Panc1 (cell line): ENCODE measurements at places on chromosomes 3 and 15.
A peak's percentile ranks its signal among the peaks of the same experiment; 100 is the strongest.

GRCh38 chr15:28961391-28961790 lies 75.6 kb downstream of the APBA2 start:
- H3K27ac ChIP-seq, result no peak overlapping the region
- no peaks in the 10 kb centered on the region for H3K36me3 ChIP-seq
- no peak for DNase-seq
- H3K4me1 ChIP-seq, result no peaks in the 10 kb centered on the region
- no peak overlapping the region for H3K4me3 ChIP-seq
- peaks cover 2% of the 10 kb centered on the region; the same call in 1 of the 2 replicates for H3K27me3 ChIP-seq

GRCh38 chr3:72120806-72121778 lies 336.1 kb upstream of the PROK2 start:
- no peak for DNase-seq
- H3K36me3 ChIP-seq, result no peaks in the 10 kb centered on the region
- H3K4me1 ChIP-seq, result no peaks in the 10 kb centered on the region
- no peaks in the 10 kb centered on the region; the same call in 1 of the 2 replicates for H3K27me3 ChIP-seq
- H3K27ac ChIP-seq, result no peak overlapping the region

GRCh38 chr3:97181704-97182103 lies 367.3 kb downstream of the EPHA6 start:
- no peaks in the 10 kb centered on the region for H3K4me1 ChIP-seq
- H3K27ac ChIP-seq, result no peak overlapping the region
- H3K4me3 ChIP-seq, result no peak overlapping the region
- no peaks in the 10 kb centered on the region for H3K36me3 ChIP-seq

DNA sequence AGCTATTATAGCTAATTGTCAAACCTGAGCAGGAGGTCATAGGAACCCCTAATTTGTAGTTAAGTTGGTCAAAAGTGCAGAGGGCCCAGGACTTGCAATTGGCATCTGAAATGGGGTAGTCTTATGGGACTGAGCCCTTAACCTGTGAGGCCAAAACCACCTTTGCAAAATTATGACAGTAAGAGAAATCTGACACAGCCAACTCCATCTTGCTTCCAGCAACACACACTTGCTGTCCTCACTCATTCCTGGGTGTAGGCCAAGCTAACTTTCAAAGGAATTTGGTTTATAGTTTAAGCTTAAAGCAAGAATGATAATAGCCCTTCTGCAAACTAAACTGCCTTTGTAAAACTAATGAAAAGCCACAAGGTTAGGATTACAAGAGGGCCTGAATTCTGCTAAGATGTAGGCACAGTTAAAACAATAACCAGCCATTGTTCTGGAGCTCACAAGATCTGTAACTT lies 57.6 kb upstream of the FRMD4B start:
- no peaks in the 10 kb centered on the region for H3K27me3 ChIP-seq
- no peak for DNase-seq
- no peak overlapping the region for H3K27ac ChIP-seq
- H3K36me3 ChIP-seq, result no peaks in the 10 kb centered on the region
- H3K4me1 ChIP-seq, result no peaks in the 10 kb centered on the region
- no peak overlapping the region for H3K4me3 ChIP-seq

GRCh38 chr3:64295594-64295993 lies 70.3 kb upstream of the PRICKLE2 start:
- no peaks in the 10 kb centered on the region for H3K27me3 ChIP-seq
- H3K36me3 ChIP-seq, result no peaks in the 10 kb centered on the region
- no peak overlapping the region for H3K27ac ChIP-seq
- DNase-seq, result no peak
- H3K4me3 ChIP-seq, result no peak overlapping the region

DNA sequence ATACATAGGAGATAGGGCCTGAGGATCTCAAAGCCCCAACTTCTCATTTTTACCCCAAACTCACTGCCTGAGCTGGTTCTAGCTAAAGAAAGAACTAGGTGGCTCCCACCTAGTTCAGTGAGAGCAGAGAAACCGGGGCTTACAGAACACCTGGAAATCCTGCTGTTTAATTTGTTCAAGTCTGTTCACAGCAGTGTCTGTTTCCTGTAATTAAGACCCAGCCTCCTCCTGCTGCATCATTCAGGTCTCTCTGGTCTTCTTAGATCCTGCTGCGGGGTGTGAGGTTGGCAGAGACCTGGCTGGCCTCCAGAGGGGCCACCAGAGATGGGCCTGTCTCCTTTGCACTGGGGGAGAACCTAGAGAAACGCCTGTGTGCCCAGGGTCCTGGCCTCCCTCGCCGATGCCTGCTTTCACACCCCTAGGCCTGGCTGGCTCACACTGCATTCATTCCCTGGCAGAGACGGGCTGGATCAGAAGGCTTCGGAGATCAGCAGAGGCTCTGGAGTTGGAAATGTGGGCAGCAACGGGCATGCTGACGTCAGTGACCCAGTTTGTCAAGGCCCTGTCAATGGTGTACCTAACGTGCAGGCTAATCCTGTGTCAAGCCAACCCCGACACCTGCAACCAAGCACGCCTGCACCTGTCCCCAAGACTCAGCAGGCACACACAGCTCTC lies 4.9 kb upstream of the CHRNA3 start:
- peaks cover 4% of the 10 kb centered on the region for H3K27me3 ChIP-seq
- no peak for DNase-seq
- H3K36me3 ChIP-seq, result no peaks in the 10 kb centered on the region
- H3K4me3 ChIP-seq, result no peak overlapping the region

GRCh38 chr15:36415643-36416042 lies 163.8 kb upstream of the CDIN1 start:
- H3K27me3 ChIP-seq, result no peaks in the 10 kb centered on the region
- no peak for DNase-seq
- no peaks in the 10 kb centered on the region for H3K4me1 ChIP-seq
- H3K4me3 ChIP-seq, result no peak overlapping the region

- no peak for DNase-seq
- H3K4me1 ChIP-seq, result no peaks in the 10 kb centered on the region
- H3K27me3 ChIP-seq, result no peaks in the 10 kb centered on the region
Measured at GRCh38 chr3:45002720-45003119, 23.4 kb upstream of the CLEC3B start.

GRCh38 chr15:40032125-40032839 lies 6.7 kb downstream of the SRP14 start:
- DNase-seq, result no peak
- no peak overlapping the region for H3K27ac ChIP-seq
- H3K27me3 ChIP-seq, result no peaks in the 10 kb centered on the region
- no peak overlapping the region for H3K4me3 ChIP-seq

DNA sequence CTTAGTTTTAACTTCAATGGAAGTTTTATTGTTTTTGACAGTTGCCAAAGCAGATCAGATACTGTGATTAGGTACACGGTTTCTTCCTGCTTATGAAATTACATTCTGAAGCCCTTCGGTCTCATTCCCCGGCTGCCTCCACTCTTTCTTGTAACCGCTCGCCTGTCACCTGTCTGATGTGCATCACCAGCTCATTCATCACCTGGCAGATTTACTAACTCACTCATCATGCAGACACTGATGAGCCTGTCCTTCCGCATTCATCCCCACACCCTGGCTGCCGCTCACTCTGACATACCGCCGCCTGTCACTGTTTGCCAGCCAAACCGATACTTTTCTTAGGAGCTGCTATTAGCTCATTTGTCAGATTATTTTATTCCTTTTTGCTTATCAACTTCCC lies 82.8 kb upstream of the NSMCE3 start:
- H3K36me3 ChIP-seq, result no peaks in the 10 kb centered on the region
- no peaks in the 10 kb centered on the region for H3K27me3 ChIP-seq
- no peak for DNase-seq
- H3K4me1 ChIP-seq, result no peaks in the 10 kb centered on the region
- H3K27ac ChIP-seq, result no peak overlapping the region
- H3K4me3 ChIP-seq, result no peak overlapping the region

DNA sequence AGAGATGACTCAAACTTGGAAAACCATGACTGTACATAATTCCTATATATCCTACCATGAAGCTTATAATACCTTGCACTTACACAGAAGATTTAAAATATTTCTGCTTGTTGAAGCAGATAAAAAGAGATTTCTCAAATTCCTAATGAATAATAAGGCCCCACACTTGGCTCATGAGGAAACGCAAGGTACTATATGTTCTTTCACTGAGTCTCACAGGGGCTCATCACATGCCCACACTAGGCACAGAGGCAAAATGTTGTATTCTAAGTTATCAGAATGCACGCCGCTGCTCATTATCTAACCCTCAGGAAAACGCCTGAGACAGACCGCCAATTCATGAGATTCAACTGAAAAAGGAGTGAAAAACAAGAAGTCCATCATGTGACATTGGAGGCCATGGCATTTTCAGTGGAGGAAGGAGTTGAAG lies 5.6 kb downstream of the MYO1E start:
- no peak for DNase-seq
- H3K4me1 ChIP-seq, result peaks cover 32% of the 10 kb centered on the region
- H3K4me3 ChIP-seq, result no peak overlapping the region
- H3K27ac ChIP-seq, result 0 out of 2 replicates have a peak overlapping the region, but pooled peaks have one; percentile 18

DNA sequence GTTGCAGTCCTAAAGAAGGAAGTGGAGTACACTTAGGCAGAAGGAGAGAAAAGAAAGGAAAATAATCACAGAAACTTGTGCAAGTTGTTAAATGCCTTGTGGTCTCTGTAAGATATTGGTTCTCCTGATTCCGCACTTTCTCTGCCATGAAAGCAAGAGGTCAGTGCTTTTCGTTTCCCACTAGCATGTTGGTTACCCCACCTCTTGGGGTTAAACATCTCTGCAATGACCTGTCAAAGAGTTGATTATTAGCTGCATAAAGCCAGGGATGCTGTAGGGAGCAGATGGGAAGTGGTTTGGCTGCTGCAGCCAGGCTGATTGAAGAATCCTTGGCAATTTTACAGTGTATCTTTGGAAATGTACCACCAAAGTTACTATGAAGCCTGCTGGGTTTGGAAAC lies 33.3 kb downstream of the ZNF609 start:
- no peaks in the 10 kb centered on the region for H3K36me3 ChIP-seq
- no peak for DNase-seq
- H3K4me3 ChIP-seq, result no peak overlapping the region
- H3K27ac ChIP-seq, result no peak overlapping the region

GRCh38 chr3:42850263-42850662 lies 25.4 kb downstream of the CYP8B1 start:
- no peaks in the 10 kb centered on the region for H3K36me3 ChIP-seq
- no peaks in the 10 kb centered on the region for H3K4me1 ChIP-seq
- no peak overlapping the region for H3K4me3 ChIP-seq
- no peak for DNase-seq
- no peaks in the 10 kb centered on the region; the same call in 1 of the 2 replicates for H3K27me3 ChIP-seq

- no peaks in the 10 kb centered on the region for H3K27me3 ChIP-seq
- H3K4me1 ChIP-seq, result no peaks in the 10 kb centered on the region; the same call in 1 of the 2 replicates
- H3K36me3 ChIP-seq, result no peaks in the 10 kb centered on the region
- no peak for DNase-seq
Measured at GRCh38 chr3:126954141-126954842, 28.6 kb upstream of the PLXNA1 start.

DNA sequence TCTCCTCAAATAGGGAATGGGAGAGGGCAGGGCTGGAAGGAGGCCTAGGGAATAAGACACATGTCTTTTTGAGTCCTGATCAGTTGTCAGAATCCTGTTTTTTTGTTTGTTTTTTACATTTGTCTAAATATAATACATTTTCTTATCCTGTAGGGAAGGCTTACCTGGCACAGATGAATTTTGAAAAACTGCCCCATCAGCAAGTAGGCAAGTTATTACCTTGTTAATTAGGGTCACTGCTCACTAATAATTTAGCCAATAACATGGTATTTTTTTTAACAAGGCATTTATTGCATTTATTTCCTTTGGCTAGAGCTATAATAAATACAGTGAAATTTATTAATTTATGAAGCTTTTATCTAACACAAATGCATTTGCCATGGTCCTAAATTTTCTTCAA lies 423.2 kb upstream of the ONECUT1 start:
- DNase-seq, result no peak
- no peaks in the 10 kb centered on the region for H3K27me3 ChIP-seq
- H3K27ac ChIP-seq, result no peak overlapping the region
- H3K4me1 ChIP-seq, result no peaks in the 10 kb centered on the region
- H3K36me3 ChIP-seq, result no peaks in the 10 kb centered on the region

DNA sequence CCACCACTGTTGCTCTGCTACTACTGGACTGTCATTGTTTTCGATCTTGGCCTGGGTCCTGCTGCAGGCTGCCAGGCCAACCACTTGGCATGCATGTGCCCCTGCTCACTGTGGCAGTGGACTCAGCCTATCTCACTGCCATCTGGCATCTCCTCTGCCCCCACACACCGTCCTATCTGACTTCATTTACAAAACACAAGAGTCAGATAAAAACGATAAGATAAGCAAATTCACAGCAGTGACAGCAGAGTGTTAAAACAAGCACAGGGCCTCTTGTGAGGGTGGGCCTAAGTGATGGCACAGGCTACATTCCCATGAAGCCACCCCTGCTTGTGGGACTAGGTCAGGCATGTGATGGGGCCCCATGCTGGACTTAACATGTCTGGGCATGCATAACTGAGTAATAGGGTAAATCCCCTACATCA lies 68.1 kb downstream of the CRYGS start:
- H3K4me1 ChIP-seq, result no peaks in the 10 kb centered on the region
- no peak overlapping the region for H3K4me3 ChIP-seq
- no peak overlapping the region for H3K27ac ChIP-seq
- no peaks in the 10 kb centered on the region for H3K36me3 ChIP-seq
- no peak for DNase-seq

DNA sequence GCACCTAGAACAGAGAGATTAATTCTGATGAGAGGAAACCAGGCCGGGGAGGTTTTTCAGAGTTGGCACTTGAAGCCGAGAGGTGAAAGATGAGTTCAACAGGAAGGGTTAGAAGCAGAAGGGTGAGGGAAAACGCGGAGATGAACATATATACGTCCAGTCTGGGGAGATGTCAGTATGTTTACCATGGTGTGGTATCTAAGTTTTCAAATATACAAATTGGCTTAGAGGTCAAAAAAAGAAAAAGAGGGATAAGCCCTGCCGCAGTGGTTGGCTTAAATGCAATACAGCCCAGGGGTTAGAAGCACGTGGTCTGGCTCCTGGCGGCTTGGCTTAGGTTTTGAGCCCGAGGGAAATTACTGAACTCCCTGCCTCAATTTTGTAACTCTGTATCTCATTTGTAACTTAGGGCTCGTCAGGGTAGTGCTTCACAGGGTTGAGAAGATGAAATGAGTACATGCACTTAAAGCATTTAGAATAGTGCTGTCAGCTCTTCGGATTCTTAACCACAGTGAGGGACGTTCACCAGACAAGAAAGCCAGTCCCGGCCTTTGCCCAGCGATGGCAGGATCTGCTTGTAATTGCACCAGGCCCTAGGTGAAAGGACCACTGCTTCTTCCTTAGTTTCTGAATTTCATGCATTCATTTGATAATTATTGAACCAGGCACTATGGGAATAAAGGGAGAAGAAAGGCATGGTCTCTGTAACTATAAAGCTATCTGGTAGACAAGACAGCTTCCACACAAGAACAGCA lies 6.4 kb downstream of the HES1 start:
- peak overlapping the region; percentile 25 for H3K4me3 ChIP-seq
- no peaks in the 10 kb centered on the region for H3K27me3 ChIP-seq
- no peak for DNase-seq
- H3K36me3 ChIP-seq, result peaks cover 2% of the 10 kb centered on the region; the same call in 1 of the 2 replicates

GRCh38 chr3:65783117-65783516 lies 255.6 kb downstream of the MAGI1 start:
- no peak overlapping the region for H3K27ac ChIP-seq
- peaks cover 5% of the 10 kb centered on the region; the same call in 1 of the 2 replicates for H3K4me1 ChIP-seq
- no peak for DNase-seq
- no peak overlapping the region for H3K4me3 ChIP-seq

- H3K36me3 ChIP-seq, result peaks cover 67% of the 10 kb centered on the region
- peak overlapping the region; percentile 49 for H3K4me3 ChIP-seq
- peak; percentile 58 for DNase-seq
Measured at GRCh38 chr3:149371001-149371722, 6.3 kb downstream of the TM4SF1 start.

- no peak overlapping the region for H3K27ac ChIP-seq
- H3K27me3 ChIP-seq, result no peaks in the 10 kb centered on the region
- no peak overlapping the region for H3K4me3 ChIP-seq
Measured at GRCh38 chr3:59677747-59678702, 628.2 kb upstream of the CFAP20DC start.
